Liver (tissue), 10 donors: ENCODE measurements at places on chromosomes 7 and 10. TPM values are rescaled to one million over a fixed set of nuclear protein-coding genes. Genes with fewer than 3 reads are reported as not detected.

PROSER2 gene
- 24.9 TPM for polyA plus RNA-seq

LRRC61 gene
- 13.9 TPM for polyA plus RNA-seq

CPN1 gene
- polyA plus RNA-seq = 30.4 TPM

SFRP5 gene
- 3.7 TPM for polyA plus RNA-seq

CAV1 gene
- 11.4 TPM for polyA plus RNA-seq

NPTX2 gene
- polyA plus RNA-seq = 0.95 TPM

ERVW-1 gene
- polyA plus RNA-seq = 0.19 TPM

NKX1-2 gene
- not detected for polyA plus RNA-seq

VWDE gene
- 0.14 TPM for polyA plus RNA-seq

FAM149B1 gene
- polyA plus RNA-seq = 7.3 TPM

PNLIPRP2 gene
- not detected for polyA plus RNA-seq

KIF20B gene
- 1.3 TPM for polyA plus RNA-seq

GALNT17 gene
- not detected for polyA plus RNA-seq

FKBP6 gene
- not detected for polyA plus RNA-seq

SCRN1 gene
- 1.3 TPM for polyA plus RNA-seq

MYOF gene
- 0.89 TPM for polyA plus RNA-seq

NEURL1 gene
- 1.3 TPM for polyA plus RNA-seq

AMPH gene
- polyA plus RNA-seq = 0.13 TPM

ASZ1 gene
- not detected for polyA plus RNA-seq

ITGA8 gene
- polyA plus RNA-seq = 0.46 TPM
